ENCODE measurements at places on chromosomes 6 and 20. TPM values are rescaled to one million over a fixed set of nuclear protein-coding genes. Genes with fewer than 3 reads are reported as not detected.

Gene PGC
- total RNA-seq = not detected

DNA sequence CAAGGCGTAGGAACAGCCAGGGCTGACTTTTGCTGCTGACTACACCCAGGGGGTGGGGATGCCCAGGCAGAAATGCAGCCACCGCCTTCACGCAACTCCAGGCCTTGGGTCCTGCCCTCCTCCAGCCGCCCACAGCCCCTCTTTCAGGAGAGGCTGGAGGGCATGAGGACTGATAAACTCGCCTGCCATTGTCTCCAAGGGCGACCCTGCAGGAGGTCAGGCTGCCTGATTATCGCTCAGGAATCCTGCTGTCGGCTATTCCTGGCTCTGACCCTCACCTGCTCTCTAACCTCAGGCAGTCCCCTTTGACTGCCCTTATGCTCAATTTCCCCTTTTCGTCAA lies 62.0 kb upstream of the HDDC2 start:
- H3K4me3 ChIP-seq = no peak overlapping the region
- DNase-seq = no peak
- no peaks in the 10 kb centered on the region for H3K36me3 ChIP-seq
- no peak overlapping the region for H3K27ac ChIP-seq
- H3K4me1 ChIP-seq = no peaks in the 10 kb centered on the region

GRCh38 chr6:169452869-169453620 lies 199.4 kb upstream of the THBS2 start:
- no peak overlapping the region for H3K27ac ChIP-seq
- H3K27me3 ChIP-seq = no peaks in the 10 kb centered on the region
- no peaks in the 10 kb centered on the region for H3K4me1 ChIP-seq
- H3K4me3 ChIP-seq = no peak overlapping the region
- no peak for DNase-seq

DNA sequence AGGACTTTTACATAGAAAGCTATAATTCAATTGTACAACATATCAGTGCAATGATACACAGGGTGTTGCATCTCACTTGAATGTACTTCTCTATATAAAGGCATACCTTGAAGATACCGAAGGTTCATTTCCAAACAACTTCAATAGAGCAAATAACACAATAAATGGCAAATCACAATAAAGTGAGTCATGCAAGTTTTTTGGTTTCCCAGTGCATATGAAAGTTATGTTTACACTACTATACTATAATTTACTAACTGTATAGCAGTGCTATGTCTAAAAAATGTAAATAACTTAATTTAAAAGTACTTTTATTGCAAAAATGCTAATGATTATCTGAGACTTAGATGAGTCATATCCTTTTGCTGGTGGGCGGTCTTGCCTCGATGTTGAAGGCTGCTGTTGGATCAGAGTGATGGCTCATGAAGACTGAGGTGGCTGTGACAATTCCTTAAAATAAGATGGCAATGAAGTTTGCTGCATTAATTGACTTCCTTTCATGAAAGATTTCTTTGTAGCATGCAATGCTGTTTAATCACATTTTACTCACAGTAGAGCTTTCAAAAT lies 188.8 kb downstream of the TASP1 start:
- H3K27me3 ChIP-seq = no peaks in the 10 kb centered on the region
- H3K4me3 ChIP-seq = no peak overlapping the region
- H3K36me3 ChIP-seq = no peaks in the 10 kb centered on the region
- DNase-seq = no peak

DNA sequence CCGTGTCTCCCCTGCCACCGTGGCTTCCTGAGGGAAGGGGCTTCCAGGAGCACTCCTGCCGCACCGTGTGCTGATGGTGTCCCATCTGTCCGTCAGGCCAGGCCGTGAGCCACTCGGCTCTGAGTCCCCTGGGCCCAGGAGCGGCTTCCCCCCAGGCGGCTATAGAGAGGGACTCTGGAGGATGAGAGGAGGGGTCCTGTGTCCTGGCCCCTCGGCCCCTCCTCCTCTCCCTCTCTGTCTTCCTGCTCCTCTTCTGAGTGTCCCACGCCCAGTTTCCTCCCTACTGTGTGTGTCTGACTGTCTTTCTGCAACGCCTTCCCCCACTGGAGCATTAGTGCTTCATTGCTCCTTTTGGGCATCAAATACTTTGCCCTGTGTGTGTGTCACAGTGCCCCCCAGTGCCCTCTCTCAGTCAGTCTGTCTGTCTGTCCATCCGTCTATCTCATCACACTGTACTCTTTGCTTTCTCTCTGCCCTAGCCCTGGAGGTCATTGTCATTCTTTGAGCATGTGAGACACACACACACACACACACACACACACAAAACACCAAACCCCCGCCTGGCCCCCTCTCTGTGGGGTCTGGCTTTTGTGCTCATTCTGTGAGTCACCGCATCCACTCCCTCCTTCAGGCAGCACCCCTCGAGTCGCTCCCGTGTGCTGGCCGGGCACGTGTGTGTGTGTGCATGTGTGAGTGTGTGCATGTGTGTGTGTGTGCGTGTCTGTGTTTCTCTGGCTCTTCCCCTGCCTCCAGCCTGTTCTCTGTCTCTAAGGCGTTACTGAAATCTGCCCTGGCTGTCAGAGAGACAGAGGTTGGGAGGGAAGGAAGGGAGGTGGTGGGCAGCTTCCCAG lies 71.9 kb downstream of the SRC start:
- no peak for DNase-seq
- H3K36me3 ChIP-seq = no peaks in the 10 kb centered on the region
- peaks cover 21% of the 10 kb centered on the region for H3K27me3 ChIP-seq

DNA sequence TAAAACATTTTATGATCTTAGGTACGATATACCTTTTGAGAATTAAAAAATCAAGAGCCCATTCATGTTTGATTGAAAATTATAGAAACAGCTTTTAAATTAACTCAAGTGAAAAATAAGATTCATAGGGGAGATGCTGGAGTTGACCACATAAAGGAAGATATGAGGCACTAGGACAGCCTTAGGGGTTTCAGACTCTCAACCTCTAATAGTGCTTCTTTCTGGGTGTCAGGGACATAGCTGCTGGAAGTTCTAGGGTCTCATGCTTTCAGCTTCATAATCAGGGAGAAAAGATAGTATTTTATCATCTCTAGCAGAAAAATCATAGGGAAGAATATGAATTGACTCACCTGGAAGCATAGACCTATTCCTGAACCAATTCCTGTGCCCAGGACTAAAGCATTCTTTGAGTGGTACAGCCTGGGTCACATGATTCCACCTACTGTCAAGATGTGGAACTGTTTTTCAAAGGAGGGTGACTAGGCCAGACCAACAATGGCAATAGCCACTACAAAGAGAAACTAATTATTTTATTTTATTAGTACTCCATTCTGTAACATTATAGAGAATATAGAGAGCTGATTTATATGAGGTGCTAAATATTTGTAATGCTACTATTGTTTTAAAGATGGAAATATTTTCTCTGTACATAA lies 27.8 kb upstream of the CENPW start:
- H3K27me3 ChIP-seq = peaks cover 11% of the 10 kb centered on the region
- no peaks in the 10 kb centered on the region for H3K4me1 ChIP-seq
- no peak for DNase-seq
- H3K4me3 ChIP-seq = no peak overlapping the region

GRCh38 chr6:78505178-78505577 lies 362.2 kb upstream of the IRAK1BP1 start:
- DNase-seq = no peak
- no peaks in the 10 kb centered on the region for H3K4me1 ChIP-seq

DNA sequence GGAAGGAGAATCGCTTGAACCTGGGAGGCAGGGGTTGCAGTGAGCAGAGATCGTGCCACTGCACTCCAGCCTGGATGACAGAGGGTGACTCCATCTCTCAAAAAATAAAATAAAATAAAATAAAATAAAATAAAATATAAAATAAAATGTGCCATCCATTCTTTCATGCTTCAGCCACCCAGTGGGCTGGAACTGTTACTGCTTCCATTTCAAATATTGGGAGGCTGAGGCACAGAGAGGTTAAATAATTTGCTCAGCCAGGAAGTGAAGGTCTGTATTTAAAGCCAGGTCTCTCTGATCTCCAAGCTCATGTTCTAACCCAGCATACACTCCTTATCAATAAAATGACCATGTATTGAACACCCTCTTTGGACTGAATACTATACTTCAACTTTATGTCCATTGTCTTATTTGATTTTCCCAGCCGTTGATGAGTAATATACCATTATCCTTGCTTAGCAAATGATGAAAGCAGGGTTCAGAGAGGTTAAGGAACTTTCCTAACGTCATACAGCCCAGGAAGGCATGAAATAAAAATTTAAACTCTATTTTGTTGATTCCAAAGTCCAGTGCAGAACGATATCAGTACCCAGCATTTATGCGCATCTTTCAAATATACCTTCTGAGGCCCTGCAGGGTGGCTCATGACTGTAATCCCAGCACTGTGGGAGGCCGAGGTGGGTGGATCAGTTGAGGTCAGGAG lies 25.8 kb upstream of the SLC9A8 start:
- H3K4me1 ChIP-seq = peaks cover 20% of the 10 kb centered on the region
- no peak overlapping the region for H3K4me3 ChIP-seq
- peaks cover 12% of the 10 kb centered on the region for H3K27me3 ChIP-seq
- no peak overlapping the region for H3K27ac ChIP-seq
- no peak for DNase-seq
- H3K36me3 ChIP-seq = no peaks in the 10 kb centered on the region

GRCh38 chr6:6091608-6092002 lies 84.9 kb upstream of the NRN1 start:
- H3K36me3 ChIP-seq = no peaks in the 10 kb centered on the region
- peaks cover 10% of the 10 kb centered on the region for H3K27me3 ChIP-seq
- no peak for DNase-seq
- H3K4me1 ChIP-seq = peaks cover 4% of the 10 kb centered on the region
- H3K4me3 ChIP-seq = no peak overlapping the region
- H3K27ac ChIP-seq = no peak overlapping the region

- no peaks in the 10 kb centered on the region for H3K4me1 ChIP-seq
- H3K36me3 ChIP-seq = no peaks in the 10 kb centered on the region
- no peak for DNase-seq
- no peak overlapping the region for H3K4me3 ChIP-seq
- no peaks in the 10 kb centered on the region for H3K27me3 ChIP-seq
- no peak overlapping the region for H3K27ac ChIP-seq
Observed at GRCh38 chr6:118344014-118344670, 204.0 kb upstream of the PLN start.

DNA sequence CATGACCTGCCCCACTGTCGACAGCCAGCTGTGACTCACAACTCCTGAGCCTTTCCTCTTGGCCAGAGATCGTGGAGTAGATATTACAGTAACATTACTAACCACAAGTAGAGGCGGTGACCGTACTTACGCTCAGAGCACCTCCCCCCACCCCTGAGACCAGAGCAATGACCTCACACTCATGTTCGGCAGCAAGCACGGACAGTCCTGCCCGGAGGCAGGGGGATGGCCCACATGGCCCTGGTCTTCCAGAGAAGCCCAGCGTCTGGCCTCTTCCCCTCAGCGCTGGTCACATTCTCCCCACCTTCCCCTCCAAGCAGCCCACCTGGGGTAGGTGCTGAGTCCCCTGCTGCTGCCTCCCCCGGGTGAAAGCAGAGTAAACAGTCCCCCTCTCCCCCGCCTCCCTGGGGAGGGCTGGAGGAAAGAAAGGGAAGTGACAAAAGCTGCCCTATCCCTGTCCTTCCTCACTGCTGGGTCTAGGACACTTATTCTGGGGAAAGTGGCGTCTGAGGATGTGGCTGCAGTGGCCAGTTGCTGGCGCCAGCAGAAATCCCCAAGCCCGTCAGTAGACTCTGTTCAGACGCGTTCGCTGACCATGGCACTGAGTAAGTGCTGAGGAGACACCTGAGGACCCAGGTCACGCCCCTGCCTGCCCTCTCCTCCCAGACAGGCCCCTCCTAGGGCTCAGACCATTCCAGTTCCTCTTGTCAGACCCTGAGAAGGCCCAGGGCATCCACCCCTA lies 68.5 kb downstream of the MRPL14 start:
- H3K27me3 ChIP-seq = peaks cover 6% of the 10 kb centered on the region
- no peak overlapping the region for H3K27ac ChIP-seq
- H3K36me3 ChIP-seq = no peaks in the 10 kb centered on the region
- peaks cover 20% of the 10 kb centered on the region for H3K4me1 ChIP-seq
- peak; percentile 47 for DNase-seq
- no peak overlapping the region for H3K4me3 ChIP-seq

- H3K4me1 ChIP-seq = peaks cover 41% of the 10 kb centered on the region
- peaks cover 8% of the 10 kb centered on the region for H3K27me3 ChIP-seq
- H3K4me3 ChIP-seq = peak overlapping the region; percentile 94
- peak; percentile 92 for DNase-seq
Observed at GRCh38 chr6:26158076-26158580, 70.9 kb downstream of the HFE start.

Gene POU5F1
- not detected for total RNA-seq

Gene KHDC1L
- total RNA-seq = not detected

DNA sequence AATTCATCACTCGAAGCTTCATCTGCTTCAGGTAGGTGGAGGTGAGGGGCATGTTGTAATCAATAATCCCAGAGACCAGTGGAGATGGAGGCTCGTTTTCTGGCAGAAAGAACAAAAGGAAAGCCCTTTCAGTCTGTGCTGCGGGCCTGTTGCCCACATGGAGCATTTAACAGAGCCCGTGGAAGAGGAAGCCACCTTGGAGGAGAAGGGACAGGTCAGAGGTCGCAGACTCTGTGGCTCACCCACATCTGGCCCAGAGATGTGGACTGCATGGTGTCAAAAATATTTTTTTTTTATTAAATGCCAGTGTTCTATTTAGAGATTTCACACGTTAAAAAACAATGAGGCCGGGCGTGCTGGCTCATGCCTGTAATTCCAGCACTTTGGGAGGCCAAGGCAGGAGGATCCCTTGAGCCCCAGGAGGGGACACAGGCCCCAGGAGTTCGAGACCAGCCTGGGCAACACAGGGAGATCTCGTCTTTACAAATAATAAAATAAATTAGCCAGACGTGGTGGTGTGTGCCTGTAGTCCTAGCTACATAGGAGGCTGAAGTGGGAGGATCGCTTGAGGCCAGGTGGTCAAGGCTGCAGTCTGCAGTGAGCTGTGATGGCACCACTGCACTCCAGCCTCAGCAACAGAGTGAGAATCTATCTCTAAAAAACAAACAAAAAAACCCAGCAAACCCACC lies 73.6 kb downstream of the NOL4L start:
- H3K4me1 ChIP-seq = peaks cover 92% of the 10 kb centered on the region
- H3K27ac ChIP-seq = peak overlapping the region; percentile 87
- DNase-seq = no peak
- peaks cover 59% of the 10 kb centered on the region for H3K36me3 ChIP-seq

GRCh38 chr6:71029555-71029954 lies 72.7 kb upstream of the B3GAT2 start:
- no peak overlapping the region for H3K27ac ChIP-seq
- H3K4me3 ChIP-seq = no peak overlapping the region
- peaks cover 2% of the 10 kb centered on the region for H3K27me3 ChIP-seq

Gene PRPH2
- total RNA-seq = not detected

DNA sequence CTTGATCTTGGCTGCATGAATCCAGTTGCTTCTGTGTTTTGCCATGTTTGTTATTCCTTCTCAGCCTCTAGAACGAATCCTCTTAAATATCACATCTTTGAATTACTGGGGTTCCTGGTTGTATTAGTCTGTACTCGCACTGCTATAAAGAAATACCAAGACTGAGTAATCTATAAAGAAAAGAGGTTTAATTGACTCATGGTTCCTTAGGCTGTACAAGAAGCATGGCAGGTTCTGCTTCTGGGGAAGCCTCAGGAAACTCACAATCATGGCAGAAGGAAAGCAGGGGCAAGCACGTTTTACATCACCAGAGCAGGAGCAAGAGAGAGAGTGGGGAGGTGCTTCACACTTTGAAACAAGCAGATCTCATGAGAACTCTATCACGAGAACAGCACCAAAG lies 18.0 kb upstream of the BFSP1 start:
- no peak overlapping the region for H3K27ac ChIP-seq
- no peaks in the 10 kb centered on the region for H3K4me1 ChIP-seq
- no peak overlapping the region for H3K4me3 ChIP-seq
- DNase-seq = no peak
- H3K27me3 ChIP-seq = peaks cover 24% of the 10 kb centered on the region
